ENCODE measurements at places on chromosomes 3 and 15. TPM values are rescaled to one million over a fixed set of nuclear protein-coding genes. Genes with fewer than 3 reads are reported as not detected.
A peak's percentile ranks its signal among the peaks of the same experiment; 100 is the strongest.

GRCh38 chr15:63040509-63040908 lies 2.0 kb upstream of the TPM1 start:
- no peak for DNase-seq
- peaks cover 79% of the 10 kb centered on the region for H3K27me3 ChIP-seq
- peaks cover 8% of the 10 kb centered on the region for H3K4me1 ChIP-seq
- H3K27ac ChIP-seq, result no peak overlapping the region

GRCh38 chr15:31606194-31606669 lies 279.6 kb downstream of the KLF13 start:
- H3K27me3 ChIP-seq, result peaks cover 31% of the 10 kb centered on the region
- no peak overlapping the region for H3K27ac ChIP-seq
- H3K4me3 ChIP-seq, result no peak overlapping the region

Gene PSTPIP1
- total RNA-seq, result 157 TPM

Gene MEGF11
- not detected for total RNA-seq

DNA sequence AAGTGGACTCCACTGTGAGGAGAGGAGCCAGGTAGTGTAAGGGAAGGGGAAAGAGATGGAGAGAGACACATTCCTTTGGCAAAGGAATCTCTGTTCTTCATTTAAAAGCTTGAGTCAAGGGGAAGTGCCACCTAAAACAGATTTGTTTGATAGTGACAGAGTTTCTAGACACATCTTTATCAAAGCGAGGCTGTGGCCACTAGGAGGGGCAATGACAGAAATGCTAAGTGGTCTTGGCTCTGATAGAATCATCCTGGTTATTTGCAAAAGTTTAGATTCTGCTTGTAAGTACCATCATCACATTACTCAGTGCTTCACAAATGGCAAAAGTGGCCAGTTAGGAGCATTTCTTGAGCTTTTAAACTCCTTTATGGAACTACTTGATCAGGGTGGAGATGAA lies 261.4 kb downstream of the CNTN3 start:
- H3K36me3 ChIP-seq, result no peaks in the 10 kb centered on the region
- no peak for DNase-seq
- H3K4me1 ChIP-seq, result no peaks in the 10 kb centered on the region
- H3K27me3 ChIP-seq, result no peaks in the 10 kb centered on the region
- no peak overlapping the region for H3K4me3 ChIP-seq

GRCh38 chr3:170689893-170690660 lies 104.2 kb upstream of the SLC7A14 start:
- no peak overlapping the region for H3K4me3 ChIP-seq
- H3K36me3 ChIP-seq, result no peaks in the 10 kb centered on the region
- no peak overlapping the region for H3K27ac ChIP-seq
- no peaks in the 10 kb centered on the region for H3K27me3 ChIP-seq
- DNase-seq, result peak; percentile 46

Gene ZBTB11
- 30.3 TPM for total RNA-seq

DNA sequence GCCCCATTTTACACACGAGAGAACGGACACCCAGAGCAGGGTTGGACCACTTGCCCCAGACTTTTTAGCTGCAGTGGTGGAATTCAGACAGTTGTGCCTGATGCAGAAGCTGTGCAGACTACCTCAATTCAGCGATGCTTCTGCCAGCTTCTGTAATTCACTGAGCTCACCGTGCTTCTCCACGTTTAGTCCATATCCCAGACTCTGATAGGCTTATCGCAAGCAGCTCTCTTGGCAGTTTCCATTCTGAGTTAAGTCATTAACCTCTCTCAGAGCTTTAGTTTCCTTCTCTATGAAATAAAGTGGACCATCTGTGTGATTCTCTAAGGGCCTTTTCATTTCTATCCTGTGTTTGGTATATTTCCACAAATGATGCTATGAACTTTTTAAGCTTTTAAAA lies 37.1 kb downstream of the ABHD17C start:
- peaks cover 2% of the 10 kb centered on the region for H3K27me3 ChIP-seq
- H3K4me3 ChIP-seq, result no peak overlapping the region
- H3K36me3 ChIP-seq, result no peaks in the 10 kb centered on the region
- no peaks in the 10 kb centered on the region for H3K4me1 ChIP-seq

DNA sequence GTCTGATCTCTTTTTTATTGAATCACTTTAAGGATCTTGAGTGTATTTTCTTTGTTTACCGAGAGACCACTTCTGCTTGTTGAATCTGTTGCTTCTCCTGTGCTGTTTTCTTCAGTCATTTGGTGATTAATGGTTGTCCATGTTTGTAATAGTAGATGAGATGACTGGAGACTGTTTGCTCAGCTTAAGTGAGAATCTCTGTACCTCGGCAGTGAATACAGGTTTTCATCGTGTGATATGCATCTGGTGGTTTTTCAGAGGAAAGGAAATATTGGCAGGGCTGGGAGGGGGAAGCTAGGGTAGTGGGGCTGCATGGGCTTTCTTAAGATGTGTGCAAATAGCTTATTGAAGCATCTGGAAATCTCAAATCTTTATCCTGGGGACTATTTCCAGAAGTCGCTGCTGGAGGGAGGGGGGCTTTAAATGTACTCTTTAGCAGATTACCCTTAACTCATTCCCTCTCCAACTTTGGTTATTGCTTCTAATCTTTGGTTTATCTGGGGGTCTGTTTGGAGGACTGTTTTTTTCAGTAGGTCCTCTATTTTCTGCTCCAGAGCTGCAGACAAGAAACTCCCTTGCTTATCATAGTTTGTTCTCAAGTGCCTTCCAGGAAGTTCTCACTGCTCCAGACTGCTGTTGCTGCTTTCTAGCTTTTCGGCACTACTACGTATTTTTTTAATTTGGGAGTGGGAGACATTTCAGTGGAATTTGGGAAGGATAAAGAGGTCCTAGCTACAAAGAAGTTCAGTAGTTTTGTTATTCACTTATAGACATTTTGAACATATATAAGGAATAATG lies 19.4 kb downstream of the CMTM8 start:
- H3K27ac ChIP-seq, result no peak overlapping the region
- peaks cover 13% of the 10 kb centered on the region for H3K4me1 ChIP-seq
- DNase-seq, result no peak

- peak overlapping the region; percentile 33 for H3K27ac ChIP-seq
- H3K4me1 ChIP-seq, result peaks cover 13% of the 10 kb centered on the region
- no peak overlapping the region for H3K4me3 ChIP-seq
- peaks cover 3% of the 10 kb centered on the region for H3K36me3 ChIP-seq
- peak; percentile 76 for DNase-seq
Measured at GRCh38 chr15:22895465-22896190, 57.2 kb downstream of the NIPA2 start.

Gene SH3GL3
- not detected for total RNA-seq

DNA sequence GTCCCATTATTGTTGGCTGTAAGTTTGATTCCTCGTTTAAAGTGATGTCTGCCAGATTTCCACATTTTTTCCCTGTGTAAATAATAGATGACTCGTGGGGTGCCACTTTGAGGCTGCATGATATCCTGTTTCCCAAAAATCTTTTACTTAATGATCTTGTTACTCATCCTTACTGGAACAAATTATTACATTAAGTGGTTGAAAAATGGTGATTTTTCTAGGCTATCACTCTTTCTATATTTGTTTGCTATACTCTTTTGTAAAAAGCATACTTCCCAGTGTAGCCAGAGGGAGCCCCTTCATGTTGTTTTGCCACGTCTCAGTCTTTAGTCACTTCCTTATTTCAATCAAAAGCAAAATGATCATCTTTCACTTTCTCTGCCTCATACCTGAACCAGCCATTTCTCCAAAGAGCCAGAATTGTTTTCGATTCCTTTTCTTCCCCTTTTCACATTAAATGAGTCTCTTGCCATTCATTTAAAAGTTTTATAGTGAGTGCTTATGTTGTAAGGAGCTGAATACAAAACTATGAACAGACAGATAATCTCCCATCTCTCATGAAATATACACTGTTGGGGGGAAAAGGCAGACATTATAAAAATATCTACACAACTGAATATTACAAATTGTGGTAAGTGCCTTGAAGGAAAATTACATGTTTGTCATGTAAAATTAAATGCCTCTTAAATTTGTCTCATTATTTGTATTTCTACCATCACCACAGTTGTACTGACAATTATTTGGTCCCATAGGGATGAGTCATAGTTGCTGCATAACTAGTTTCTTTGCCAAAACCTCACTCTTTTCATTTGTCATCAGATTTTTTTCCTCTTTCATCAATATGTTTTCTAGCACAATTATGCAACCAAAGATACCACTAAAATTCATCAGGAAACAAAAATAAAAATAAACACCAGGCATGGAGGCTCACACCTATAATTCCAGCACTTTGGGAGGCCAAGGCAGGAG lies 41.5 kb downstream of the ADGRG7 start:
- peak; percentile 50 for DNase-seq
- H3K4me1 ChIP-seq, result peaks cover 10% of the 10 kb centered on the region
- peaks cover 2% of the 10 kb centered on the region for H3K36me3 ChIP-seq
- peak overlapping the region; percentile 80 for H3K27ac ChIP-seq

GRCh38 chr3:34107669-34108068 lies 309.2 kb downstream of the PDCD6IP start:
- no peaks in the 10 kb centered on the region for H3K4me1 ChIP-seq
- DNase-seq, result no peak
- H3K27me3 ChIP-seq, result peaks cover 2% of the 10 kb centered on the region
- H3K36me3 ChIP-seq, result no peaks in the 10 kb centered on the region
- H3K27ac ChIP-seq, result no peak overlapping the region

DNA sequence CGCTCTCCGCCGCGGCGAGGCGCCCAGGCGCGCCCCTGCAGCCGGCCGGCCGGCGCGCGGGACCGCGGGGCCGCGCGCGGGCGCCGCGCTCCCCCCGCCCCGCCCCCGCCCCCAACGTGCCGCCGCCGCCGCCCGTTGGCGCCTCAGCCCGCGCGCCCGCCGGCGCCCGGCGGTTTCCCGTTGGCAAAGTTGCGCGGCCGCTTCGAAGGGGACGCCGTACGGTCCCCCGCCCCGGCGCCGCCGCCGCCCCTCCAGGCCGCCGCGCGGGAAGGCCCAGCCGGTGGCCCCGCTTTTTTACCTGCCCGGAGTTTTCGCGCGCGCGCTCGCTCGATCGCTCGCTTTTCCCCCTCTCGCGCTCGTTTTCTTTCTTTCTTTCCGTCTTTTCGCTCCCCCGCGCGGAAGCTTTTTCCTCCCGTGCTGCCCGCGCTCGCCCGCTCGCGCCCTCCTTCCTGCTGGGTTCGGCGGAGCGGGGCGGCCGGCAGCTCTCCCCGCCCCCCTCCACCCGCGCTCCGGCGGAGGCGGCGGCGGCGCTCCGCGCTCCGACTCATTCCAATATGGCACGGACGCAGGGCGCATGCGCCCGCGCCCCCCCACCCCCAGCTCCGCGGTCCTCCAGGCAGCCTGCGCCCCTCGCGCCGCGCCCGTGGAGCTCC lies at the start of gene SFMBT1:
SFMBT1 (minus strand) TSS at position 556 of the 653 bp plus-strand sequence. CDS start 76,945 bp downstream, outside the sequence.
- peaks cover 33% of the 10 kb centered on the region for H3K4me1 ChIP-seq
- no peaks in the 10 kb centered on the region for H3K36me3 ChIP-seq
- H3K27ac ChIP-seq, result peak within 1 kb of the TSS; percentile 92

Gene RBP2
- total RNA-seq, result not detected

Gene TRIM42
- not detected for total RNA-seq

GRCh38 chr3:86828751-86829150 lies 162.2 kb downstream of the VGLL3 start:
- DNase-seq, result no peak
- no peak overlapping the region for H3K4me3 ChIP-seq
- H3K27me3 ChIP-seq, result no peaks in the 10 kb centered on the region

GRCh38 chr3:121835465-121835801 lies 424 bp downstream of the EAF2 start:
- no peak for DNase-seq
- peaks cover 44% of the 10 kb centered on the region for H3K36me3 ChIP-seq
- peak overlapping the region; percentile 86 for H3K4me3 ChIP-seq
- peak overlapping the region; percentile 81 for H3K27ac ChIP-seq
- peaks cover 52% of the 10 kb centered on the region for H3K4me1 ChIP-seq
- H3K27me3 ChIP-seq, result no peaks in the 10 kb centered on the region

DNA sequence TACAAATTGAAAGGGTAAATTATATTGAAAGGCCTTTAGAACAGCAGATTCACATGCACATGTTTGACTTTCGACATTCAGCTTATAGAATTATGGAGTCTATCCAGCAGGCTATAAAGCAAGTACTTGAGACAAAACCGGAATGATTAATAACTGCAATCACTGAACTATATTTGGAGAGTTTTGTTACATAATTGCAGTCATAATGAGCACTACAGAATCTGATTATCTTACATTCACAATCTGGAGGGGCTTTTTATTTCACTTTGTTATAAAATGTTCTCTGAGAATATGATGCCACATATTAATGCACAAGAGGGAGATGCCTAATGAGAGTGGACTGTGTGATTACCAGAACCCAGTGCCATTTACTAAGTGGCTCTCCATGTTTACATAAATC lies 64.3 kb downstream of the NSUN3 start:
- no peak overlapping the region for H3K27ac ChIP-seq
- H3K4me3 ChIP-seq, result no peak overlapping the region
- H3K36me3 ChIP-seq, result peaks cover 26% of the 10 kb centered on the region
- no peak for DNase-seq

DNA sequence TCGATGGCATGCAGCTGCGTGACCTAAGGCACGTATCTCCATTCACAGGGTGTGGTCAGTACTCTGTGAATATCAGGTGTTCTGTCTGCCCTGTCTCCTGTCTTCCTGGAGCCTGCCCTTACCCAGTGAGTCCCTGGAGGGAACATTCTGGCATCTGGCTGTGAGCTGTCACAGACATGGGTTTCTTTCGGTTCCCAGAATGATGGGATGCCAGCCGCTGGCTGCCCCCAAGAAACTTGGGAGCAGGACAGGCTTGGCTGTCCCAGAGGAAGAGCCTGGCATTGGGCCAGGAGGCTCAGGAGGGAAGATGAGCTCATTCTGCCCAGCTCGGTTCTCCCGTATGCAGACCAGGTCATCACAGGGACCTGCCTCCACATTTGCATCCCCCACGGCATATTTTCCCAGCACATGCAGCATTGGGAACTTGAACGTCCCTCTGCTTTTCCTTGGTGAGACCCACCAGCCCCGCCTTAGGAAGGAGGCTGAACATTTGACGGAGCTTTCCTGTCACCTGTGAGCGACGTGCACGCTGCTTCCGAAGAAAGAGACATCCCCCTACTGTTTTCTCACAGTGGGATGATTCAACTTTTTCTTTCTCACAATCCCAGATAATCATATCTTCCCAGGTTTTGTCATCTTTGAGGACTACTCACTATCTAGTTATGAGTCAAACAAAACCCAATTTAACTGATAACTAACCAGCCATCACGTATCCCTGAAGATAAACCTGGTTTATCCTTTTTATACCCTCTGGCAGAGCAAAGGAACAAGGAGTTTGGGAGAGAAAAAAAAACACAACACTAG lies 22.0 kb upstream of the PGPEP1L start:
- H3K4me3 ChIP-seq, result no peak overlapping the region
- no peak for DNase-seq
- no peaks in the 10 kb centered on the region for H3K4me1 ChIP-seq
- H3K27ac ChIP-seq, result no peak overlapping the region
- H3K36me3 ChIP-seq, result no peaks in the 10 kb centered on the region

Gene LSMEM2
- not detected for total RNA-seq

- H3K4me3 ChIP-seq, result no peak overlapping the region
- no peak overlapping the region for H3K27ac ChIP-seq
- H3K4me1 ChIP-seq, result no peaks in the 10 kb centered on the region
Measured at GRCh38 chr3:178835033-178835432, 236.6 kb downstream of the ZMAT3 start.

DNA sequence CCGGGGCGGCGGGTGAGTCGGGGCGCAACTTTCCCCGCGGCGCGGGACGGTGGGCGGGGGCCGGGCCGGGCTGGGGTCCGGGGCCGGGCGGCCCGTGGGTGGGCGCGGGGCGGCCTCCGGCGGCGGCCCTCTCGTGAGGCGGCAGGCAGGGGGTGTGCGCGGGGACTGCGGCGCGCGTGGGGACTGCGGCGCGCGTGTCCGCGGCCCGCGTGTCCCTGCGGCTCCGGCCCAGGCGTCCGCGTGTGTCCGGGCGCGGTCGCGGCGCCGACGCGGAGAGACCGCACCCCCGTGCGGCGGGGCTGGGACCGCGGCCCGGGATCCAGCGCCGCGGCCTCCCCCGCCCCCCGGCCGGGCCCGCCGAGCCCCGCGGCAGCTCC lies 349 bp downstream of the PLXNA1 start:
- H3K27me3 ChIP-seq, result peaks cover 20% of the 10 kb centered on the region
- H3K4me1 ChIP-seq, result peaks cover 19% of the 10 kb centered on the region
- no peak for DNase-seq
- H3K27ac ChIP-seq, result no peak overlapping the region
